Naive thymus-derived CD8-positive, alpha-beta T cell (primary cell): ENCODE measurements at places on chromosomes 12 and 14.

DNA sequence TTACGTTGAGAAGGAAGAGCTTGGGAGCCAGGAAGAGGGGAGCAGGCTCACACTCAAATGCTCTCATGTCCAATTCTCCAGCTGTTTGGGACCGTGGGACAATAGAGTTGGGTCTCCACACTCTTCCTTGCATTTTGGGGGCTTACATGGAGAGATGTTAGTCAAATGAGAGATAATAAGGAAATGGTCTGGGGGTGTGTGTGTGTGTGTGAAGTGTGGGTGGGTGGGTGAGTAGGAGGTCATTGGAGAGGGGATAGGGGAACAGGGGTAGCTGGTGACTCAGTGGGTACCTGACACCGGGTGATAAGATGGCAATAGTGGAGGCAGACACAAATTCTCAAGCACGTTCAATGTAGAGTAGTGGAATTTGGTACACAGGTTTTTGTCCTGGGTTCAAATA, 68.0 kb downstream of the B4GALNT3 start:
- H3K4me3 ChIP-seq, result no peak overlapping the region
- H3K36me3 ChIP-seq, result peaks cover 9% of the 10 kb centered on the region
- no peak for DNase-seq
- peak overlapping the region; percentile 46 for H3K27ac ChIP-seq

- H3K27ac ChIP-seq, result peak overlapping the region; percentile 60
- peaks cover 11% of the 10 kb centered on the region for H3K36me3 ChIP-seq
- DNase-seq, result no peak
- peak overlapping the region; percentile 45 for H3K4me3 ChIP-seq
- H3K27me3 ChIP-seq, result no peaks in the 10 kb centered on the region
Measured at GRCh38 chr12:46430340-46430948, 57.9 kb upstream of the SLC38A2 start.

DNA sequence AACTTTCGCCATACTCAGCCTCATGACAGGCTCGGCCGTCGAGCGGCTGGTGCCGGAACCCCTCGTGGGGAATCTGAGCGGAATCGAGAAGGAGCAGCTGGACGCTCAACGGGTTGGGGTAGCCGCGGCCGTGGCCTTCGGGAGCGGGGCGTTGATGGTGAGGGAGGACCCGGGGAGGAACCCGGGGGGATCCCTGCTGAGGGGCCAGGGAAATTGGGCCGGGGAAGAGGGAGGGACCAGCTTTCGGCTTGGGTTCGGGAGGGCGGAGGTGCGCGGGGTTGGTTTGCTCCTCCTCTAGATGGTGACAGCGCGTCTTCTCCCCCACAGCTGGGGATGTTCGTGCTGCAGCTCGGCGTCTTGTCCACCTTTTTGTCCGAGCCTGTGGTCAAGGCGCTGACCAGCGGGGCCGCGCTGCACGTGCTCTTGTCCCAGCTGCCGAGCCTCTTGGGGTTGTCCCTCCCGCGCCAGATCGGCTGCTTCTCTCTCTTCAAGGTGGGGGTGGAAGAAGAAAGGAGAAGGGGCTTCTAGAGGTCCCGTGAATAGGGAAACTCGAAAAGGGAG, 9.8 kb downstream of the ARHGEF25 start:
- peaks cover 5% of the 10 kb centered on the region for H3K36me3 ChIP-seq
- peaks cover 82% of the 10 kb centered on the region for H3K27me3 ChIP-seq
- peak overlapping the region; percentile 84 for H3K4me3 ChIP-seq

DNA sequence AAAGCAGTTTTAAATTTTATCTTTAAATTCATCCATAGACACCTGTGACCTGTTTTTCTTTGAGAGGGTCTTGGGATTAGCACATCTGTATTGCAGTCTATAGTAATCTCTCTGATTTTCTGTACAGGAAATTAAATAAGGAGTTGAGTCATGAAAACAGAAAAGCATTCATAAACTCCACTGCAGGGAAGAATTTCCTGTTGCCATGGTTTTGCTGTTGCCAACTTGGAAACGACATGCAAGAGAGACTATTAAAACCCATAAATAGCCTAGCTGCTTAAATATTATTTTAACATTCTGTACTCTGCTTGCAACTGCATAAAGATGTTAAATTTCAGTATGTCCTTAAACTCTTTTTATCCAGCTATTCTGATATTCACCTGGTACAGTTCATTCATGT, 281.0 kb upstream of the RGS6 start:
- no peaks in the 10 kb centered on the region for H3K4me1 ChIP-seq
- H3K36me3 ChIP-seq, result peaks cover 62% of the 10 kb centered on the region
- no peak overlapping the region for H3K27ac ChIP-seq
- DNase-seq, result no peak

DNA sequence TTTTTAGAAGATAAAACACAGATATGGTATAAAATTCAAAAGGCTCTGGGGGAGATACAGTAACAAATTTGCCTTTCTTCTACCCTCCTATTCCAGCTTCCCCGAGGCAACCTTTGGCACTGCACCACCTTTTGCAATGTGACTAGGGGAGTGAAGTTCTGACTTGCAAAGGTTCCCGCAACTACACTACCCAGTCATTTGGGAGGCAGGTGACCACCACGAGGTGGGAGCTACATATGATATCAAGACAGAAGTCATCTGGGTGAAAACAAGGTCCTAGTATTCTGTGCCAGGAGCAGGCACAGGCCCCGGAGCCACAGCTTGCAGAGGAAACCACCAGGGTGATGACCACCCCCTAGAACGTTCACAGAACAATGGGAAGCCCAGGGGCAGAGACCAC, 141.5 kb downstream of the TTC7B start:
- H3K36me3 ChIP-seq, result no peaks in the 10 kb centered on the region
- H3K27me3 ChIP-seq, result no peaks in the 10 kb centered on the region
- H3K4me3 ChIP-seq, result no peak overlapping the region

- H3K4me1 ChIP-seq, result peaks cover 9% of the 10 kb centered on the region
- H3K36me3 ChIP-seq, result no peaks in the 10 kb centered on the region
- H3K27ac ChIP-seq, result peak within 1 kb of the TSS; percentile 55
Measured at GRCh38 chr12:53049571-53050318, at the start of gene TNS2. TSS of gene TNS2 (plus strand) at chr12:53050065. CDS start at chr12:53050186, 121 bp downstream.

DNA sequence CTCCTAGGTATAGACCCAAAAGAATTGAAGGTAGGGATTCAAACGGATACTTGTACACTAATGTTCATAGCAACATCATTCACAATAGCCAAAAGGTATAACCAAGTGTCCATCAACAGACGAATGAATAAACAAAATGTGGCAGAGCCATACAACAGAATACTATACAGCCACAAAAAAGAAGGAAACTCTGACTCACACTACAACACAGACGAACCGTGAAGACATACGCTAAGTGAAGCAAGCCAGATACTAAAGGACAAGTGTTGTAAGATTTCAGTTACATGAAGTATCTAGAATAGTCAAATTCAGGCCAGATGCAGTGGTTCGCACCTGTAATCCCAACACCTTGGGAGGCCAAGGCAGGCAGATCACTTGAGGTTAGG, 19.1 kb downstream of the CAMKK2 start:
- no peak overlapping the region for H3K27ac ChIP-seq
- DNase-seq, result no peak
- H3K4me3 ChIP-seq, result no peak overlapping the region
- no peaks in the 10 kb centered on the region for H3K27me3 ChIP-seq
- peaks cover 8% of the 10 kb centered on the region for H3K36me3 ChIP-seq
- no peaks in the 10 kb centered on the region for H3K4me1 ChIP-seq

DNA sequence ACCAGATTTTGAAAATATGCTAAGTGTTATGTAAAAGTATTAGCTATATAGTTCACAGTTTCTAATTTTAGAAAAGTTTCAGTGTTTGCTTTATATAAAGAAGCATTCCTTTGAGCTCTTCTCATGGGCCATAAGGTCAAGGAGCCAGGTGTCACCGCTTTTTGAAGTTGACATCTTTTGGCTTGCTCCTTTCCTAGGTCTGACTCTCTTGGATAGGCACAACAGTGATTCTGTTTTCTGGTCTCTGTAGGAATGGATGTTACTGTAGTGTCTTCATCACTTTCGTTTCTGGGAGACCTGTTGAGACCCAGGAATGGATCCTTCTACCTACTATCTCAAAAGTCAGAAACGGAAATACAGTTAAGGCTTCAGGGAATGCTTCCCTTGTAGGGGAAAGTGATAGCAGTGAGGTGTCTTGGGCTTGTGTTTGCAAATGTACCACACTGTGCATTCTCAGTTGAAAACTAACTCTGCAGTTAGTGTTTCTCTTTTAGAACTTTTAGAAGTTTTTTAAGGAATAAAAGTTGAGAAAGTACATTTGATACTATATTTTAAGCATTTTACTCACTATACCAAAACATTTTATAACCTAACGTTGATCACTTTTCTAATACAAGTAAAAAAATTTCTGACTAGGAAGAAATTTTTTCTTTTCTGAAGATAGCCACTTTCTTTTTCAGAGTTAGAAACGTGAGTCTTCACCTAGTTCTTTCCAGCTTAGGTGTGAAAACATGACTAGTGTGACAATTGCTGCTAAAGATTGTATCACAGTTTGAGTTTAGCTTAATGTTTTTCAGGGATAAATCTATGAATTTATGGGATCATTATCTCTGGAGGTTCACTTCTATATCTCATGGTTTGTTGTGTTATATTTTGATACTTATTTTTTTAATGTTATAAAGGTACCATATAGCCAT, 20.8 kb downstream of the VRK1 start:
- no peaks in the 10 kb centered on the region for H3K27me3 ChIP-seq
- H3K27ac ChIP-seq, result no peak overlapping the region
- H3K4me3 ChIP-seq, result no peak overlapping the region
- peaks cover 21% of the 10 kb centered on the region for H3K4me1 ChIP-seq
- no peak for DNase-seq

- H3K27me3 ChIP-seq, result peaks cover 16% of the 10 kb centered on the region
- peak; percentile 30 for DNase-seq
- no peaks in the 10 kb centered on the region for H3K36me3 ChIP-seq
- H3K4me1 ChIP-seq, result peaks cover 28% of the 10 kb centered on the region
Measured at GRCh38 chr12:53738406-53739213, 11.4 kb upstream of the CALCOCO1 start.

DNA sequence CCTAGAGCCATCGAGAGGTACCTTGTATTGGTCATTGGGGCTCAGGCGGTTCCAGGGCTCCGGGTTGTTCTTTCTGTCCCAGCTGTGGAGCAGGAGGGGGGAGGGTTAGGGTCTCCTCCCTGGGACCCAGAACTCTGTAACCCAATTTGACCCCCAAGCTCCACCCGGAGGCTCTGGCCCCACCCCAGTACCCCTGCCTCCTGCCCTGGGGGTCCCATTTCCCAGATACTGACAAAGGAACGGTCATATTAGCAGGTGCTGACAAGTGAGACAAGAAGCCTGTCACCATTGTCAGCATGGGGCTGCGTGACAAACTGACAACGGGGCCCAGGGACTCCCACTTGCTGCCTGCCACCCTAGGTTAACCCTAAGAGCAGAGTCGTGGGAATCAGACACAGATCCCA, 6.2 kb downstream of the SHMT2 start:
- peaks cover 36% of the 10 kb centered on the region for H3K27me3 ChIP-seq
- peak overlapping the region; percentile 26 for H3K4me3 ChIP-seq
- H3K36me3 ChIP-seq, result no peaks in the 10 kb centered on the region
- no peak for DNase-seq

- no peaks in the 10 kb centered on the region for H3K36me3 ChIP-seq
- no peak for DNase-seq
Measured at GRCh38 chr14:38727731-38728130, 375.3 kb downstream of the SEC23A start.

GRCh38 chr12:120259418-120260202, 5.9 kb downstream of the PXN start:
- peak overlapping the region; percentile 94 for H3K4me3 ChIP-seq
- H3K4me1 ChIP-seq, result peaks cover 93% of the 10 kb centered on the region
- no peaks in the 10 kb centered on the region for H3K27me3 ChIP-seq
- no peak for DNase-seq

GRCh38 chr12:106957583-106957982, 1.9 kb downstream of the TMEM263 start:
- H3K4me1 ChIP-seq, result peaks cover 46% of the 10 kb centered on the region
- H3K36me3 ChIP-seq, result peaks cover 14% of the 10 kb centered on the region
- peak overlapping the region; percentile 93 for H3K27ac ChIP-seq
- H3K27me3 ChIP-seq, result no peaks in the 10 kb centered on the region
- DNase-seq, result no peak

DNA sequence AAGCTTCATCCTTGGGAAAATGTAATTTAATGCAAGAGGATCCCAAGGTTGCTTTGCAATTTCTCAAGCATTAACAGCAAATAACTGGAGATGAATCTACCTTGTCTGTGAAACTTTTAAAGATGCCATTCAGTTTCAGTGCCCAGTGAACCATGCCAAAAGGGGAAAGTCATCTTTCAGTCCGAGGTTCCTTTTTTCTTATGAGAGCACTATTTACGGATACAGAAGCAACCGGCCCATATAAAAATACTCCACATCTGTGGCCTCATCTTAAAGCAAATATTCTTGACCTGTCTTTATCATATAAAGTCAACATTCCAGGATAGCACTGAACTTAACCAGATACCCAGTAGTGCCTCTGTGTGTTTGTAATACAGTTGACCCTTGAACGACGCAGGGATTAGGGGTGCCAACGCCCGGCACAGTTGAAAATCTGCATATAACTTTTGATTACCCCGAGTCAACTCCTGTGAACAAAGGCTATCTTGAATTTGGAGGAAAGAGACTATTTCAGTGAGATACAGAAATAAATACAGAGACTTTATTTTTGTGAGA, 209.4 kb downstream of the PCNX1 start:
- no peak overlapping the region for H3K4me3 ChIP-seq
- H3K27me3 ChIP-seq, result no peaks in the 10 kb centered on the region
- peaks cover 42% of the 10 kb centered on the region for H3K36me3 ChIP-seq
- peak overlapping the region; percentile 24 for H3K27ac ChIP-seq
- peaks cover 1% of the 10 kb centered on the region for H3K4me1 ChIP-seq

DNA sequence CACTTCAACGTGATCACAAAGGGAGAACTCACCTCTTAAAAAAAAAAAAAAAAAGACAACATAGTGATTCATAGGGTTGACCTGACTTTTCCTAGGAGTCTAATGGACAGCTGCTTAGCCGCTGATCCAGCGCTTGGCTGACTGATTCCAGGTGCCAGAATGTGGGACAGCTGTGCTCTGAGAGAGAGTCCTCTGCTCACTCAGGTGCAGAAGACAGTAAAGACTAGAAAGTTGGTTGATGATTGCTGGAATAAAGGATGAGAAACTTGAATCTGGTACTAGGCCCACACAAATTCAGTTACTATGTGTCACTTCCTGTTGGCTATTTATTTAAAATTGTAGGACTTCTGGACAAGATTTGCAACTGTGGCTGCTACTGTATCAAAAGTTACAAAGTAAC, 229.4 kb downstream of the CHST11 start:
- DNase-seq, result no peak
- peaks cover 60% of the 10 kb centered on the region for H3K4me1 ChIP-seq
- no peak overlapping the region for H3K27ac ChIP-seq
- no peaks in the 10 kb centered on the region for H3K36me3 ChIP-seq
- no peaks in the 10 kb centered on the region for H3K27me3 ChIP-seq
